Chondrocyte (in vitro differentiated cells): ENCODE measurements at places on chromosomes 1 and 21. TPM values are rescaled to one million over a fixed set of nuclear protein-coding genes. Genes with fewer than 3 reads are reported as not detected.

GRCh38 chr1:200894712-200895442 lies at the start of gene INAVA:
INAVA (plus strand) TSS chr1:200894900; CDS start chr1:200898401, 3,501 bp downstream.
- DNase-seq, result no peak

DNA sequence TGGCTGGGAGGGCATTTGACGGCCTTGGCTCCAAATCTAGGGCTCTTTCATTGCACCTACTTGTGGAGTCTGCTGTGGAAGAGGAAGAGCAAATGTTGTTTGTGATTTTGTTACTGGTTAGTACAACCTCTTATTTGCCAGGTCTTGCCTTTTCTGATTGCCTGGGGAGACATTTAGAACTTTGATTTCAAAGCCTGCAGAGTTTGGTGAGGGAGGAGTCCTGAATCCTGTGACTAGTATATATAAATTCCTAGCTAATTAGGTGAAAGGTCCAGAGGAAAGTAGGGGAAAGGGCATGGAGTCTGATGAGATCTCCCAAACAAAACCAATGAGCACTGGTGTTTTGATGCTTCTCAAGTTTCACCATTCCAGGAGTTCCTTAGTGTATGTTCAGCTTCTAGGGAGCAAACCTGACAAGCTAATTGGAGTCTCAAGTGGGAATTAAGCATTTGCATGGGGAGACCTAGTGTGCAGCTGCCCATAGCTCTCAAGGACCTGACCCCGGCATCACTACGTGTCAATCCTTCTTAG lies 5.1 kb upstream of the HMGCS2 start:
- DNase-seq, result no peak

GRCh38 chr1:19373211-19374082 lies 61.3 kb downstream of the SLC66A1 start:
- no peak for DNase-seq

- DNase-seq, result no peak
Measured at GRCh38 chr1:52695627-52696026, 2.5 kb downstream of the COA7 start.

- DNase-seq, result no peak
Measured at GRCh38 chr1:4395676-4396075, 258.7 kb upstream of the AJAP1 start.

GRCh38 chr1:186680245-186681061 lies at the start of gene PTGS2:
PTGS2 (minus strand) TSS chr1:186680423; CDS start chr1:186680290, 133 bp downstream.
- peak; percentile 91 for DNase-seq

DNA sequence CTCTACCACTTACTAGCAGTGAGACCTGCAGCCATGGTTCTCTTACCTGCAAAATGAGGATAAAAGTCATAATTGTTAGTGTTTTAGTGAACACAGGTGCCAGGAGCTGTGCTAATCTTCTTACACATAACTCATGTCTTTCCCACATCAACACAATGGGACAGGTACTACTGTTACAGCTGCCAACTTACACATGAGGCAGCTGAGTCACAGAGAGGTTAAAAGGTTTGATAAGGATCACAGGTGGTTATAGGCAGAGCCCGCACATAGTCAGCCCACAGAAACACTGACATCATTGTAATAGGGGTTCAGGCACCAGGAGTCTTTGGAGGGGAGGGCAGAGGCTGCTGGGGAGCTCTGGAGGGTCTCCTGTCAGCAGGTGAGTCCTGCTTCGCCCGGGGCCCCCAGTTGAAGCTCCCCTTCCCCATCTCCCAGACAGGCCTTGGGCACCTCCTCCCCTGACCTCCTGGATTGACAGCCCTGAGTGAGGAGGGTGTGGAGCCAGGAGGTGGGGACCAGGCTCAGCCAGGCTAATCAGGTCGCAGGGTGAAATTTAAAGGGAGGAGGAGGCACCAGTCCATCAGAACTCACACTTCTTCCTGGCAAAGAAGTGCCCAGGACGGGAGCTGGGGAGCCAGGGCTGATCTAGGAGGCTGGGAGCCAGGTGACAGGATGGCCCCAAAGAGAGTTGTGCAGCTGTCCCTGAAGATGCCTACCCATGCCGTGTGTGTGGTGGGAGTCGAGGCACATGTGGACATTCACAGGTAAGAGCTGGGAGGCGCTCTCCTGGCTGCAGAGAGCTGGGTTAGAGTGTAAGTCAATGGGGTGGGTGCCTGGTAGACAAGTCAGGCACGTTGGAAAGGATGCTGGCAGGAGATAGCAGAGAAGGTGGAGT lies at the start of gene PADI1:
PADI1 (plus strand) TSS at position 583 of the 895 bp plus-strand sequence; CDS start at position 673, 90 bp downstream.
- peak; percentile 49 for DNase-seq

DNA sequence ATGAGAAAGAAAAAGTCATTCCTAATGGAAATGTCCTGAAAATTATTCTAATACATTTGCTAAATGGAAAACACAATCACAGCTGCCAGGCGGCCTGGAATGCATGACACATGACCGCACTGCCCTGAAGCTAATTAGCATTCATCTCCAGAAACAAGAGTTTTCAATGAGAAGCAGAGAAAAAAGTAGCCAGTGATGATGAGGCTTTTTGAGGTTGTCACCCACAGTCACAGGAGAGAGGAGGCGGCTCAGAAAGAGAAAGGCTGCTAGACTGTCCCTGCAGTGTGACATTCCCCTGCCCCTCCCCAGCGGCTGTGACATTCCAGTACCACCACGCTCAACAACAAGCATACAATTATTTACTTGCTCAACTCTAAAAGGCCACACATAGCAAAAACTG lies 122.9 kb upstream of the KRTAP19-8 start:
- no peak for DNase-seq

DNA sequence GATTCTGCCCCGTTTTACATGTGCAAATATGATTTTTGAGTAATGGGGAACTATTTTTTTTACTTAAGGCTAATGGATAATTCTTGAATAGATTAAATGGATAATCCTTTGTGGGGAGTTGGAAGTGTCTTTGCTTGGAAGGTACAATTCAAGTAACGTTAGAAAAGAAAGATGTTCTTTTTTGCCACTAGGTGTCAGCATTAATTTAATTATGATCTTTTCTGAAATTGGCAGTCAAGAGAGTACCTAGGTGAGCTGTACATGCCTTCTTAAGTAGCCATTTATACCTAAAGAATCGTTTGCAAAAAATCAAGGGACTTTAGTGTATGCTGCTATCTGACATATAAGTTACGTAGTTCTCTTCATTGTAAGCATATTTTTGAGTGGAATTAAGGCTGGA lies 2.2 kb downstream of the FBXO28 start:
- DNase-seq, result no peak

- no peak for DNase-seq
Measured at GRCh38 chr1:33222381-33222780, 33.9 kb upstream of the ZNF362 start.

DNA sequence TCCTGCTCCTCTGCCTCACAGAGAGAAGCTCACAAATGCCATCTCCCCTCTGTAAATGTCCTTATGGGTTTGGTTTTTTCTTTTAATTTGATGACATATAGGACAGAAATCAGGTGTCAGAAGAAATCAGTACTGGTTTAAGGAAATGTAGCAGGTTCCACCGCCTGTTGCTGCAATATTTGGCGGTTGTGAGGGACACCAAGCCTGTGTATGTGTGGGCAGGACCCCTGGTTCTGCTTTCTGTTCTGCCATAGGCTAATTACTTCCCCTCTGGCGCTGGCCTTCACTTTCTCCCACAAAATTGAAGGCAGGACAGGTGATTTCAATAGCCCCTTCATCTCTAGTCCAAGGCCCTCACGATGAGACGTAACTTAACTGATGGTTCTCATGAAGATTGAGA lies 69.2 kb downstream of the PRDM2 start:
- DNase-seq, result no peak

RXFP4 gene
- not detected in 3 replicates for total RNA-seq

TMPRSS15 gene
- total RNA-seq, result 0.97 TPM in 1 of 3 replicates, not detected in the others

ASPM gene
- 4.7 to 7.2 TPM (median 6.6 TPM) in 3 replicates for total RNA-seq

CFHR2 gene
- not detected in 3 replicates for total RNA-seq
